Gastroesophageal sphincter (tissue), 4 donors: ENCODE measurements at places on chromosomes 4 and X. TPM values are rescaled to one million over a fixed set of nuclear protein-coding genes. Genes with fewer than 3 reads are reported as not detected.

Gene CCSER1
- 3.0 TPM for total RNA-seq

Gene SSX3
- not detected for total RNA-seq

Gene IL21
- total RNA-seq = not detected

Gene PSAPL1
- 0.15 TPM for total RNA-seq

Gene MAGED4B
- total RNA-seq = 2.2 TPM

Gene FGFRL1
- 21.9 TPM for total RNA-seq
